ENCODE measurements at places on chromosomes 4 and X.

DNA sequence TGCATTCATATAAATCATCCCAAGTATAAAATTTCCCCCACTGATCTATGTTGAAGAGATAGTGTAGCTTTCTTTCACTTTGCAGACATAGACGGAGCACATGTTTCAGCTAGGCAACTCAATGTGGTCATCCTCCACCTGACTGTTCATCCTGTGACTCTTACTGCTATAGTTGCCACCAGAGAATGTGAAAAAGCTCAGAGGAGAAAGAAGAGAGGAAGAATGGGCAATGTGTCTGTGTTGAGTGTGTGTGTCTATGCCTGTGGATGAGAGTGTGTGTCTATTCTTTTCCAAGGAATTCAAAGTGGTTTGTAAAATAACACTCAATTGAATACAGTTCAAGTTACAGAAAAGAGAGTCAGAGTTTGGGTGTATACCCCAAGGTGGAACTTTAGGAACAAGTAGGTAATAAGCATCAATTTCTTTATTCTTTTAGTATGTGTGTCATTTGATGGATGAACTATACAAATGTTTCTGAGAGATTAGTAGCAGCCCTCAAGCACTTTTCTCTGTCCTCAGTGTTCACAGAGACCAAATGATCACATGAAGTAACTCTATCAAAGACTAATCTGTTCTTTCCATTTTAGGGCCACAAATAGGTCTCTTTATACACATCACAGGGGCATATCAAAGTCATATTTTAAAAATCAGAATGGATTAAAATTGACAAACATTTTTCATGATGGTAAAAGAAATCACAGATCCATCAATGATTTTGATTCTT lies 2.3 kb downstream of the SNCA start:
- DNase-seq, result no peak

DNA sequence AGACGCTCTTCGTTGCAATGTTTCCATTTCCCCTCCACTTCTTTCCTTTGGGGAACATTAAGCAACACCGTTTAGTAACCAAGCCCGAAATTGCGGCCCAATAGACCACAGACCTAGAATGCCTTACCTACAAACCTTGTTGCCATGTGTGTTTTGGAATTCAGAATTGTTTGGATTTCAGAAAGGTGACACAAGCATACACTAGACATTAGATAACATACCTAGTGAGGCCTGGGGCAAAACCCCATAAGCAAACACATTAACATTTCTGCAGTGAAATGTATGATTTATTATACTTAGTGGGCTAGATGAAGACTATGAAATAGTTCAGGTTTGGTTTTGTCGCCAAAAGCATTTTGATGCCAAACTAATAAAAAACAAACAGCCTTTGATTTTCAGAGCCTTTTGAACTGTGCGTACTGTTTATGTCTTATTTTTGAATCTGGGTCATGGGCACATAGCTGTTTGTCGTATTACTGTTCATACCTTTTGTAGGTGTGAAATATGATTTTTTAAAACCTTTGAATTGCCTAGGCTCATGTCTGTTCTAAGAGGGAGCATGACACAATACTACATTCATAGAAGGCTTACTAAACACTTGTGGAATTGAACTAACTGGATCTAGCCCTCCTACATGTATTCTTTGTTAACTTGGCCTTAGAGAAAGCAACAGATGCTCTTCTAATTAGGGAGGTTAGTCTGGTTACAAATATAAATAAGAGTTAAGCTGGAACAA lies 88.6 kb upstream of the TMEM164 start:
- DNase-seq, result no peak

DNA sequence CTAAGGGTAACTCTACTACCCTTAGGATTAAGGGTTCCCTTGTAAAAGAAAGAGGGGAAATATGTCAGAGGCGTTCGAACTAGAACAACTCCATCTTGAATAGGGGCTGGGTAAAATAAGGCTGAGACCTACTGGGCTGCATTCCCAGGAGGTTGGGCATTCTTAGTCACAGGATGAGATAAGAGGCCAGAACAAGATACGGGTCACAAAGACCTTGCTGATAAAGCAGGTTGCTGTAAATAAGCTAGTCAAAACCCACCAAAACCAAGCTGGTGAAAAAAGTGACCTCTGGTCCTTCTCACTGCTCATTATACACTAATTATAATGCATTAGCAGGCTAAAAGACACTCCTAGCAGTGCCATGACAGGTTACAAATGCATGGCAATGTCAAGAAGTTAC lies 922.0 kb downstream of the DMD start:
- DNase-seq, result no peak

GRCh38 chrX:42694260-42694815 lies 83.6 kb downstream of the PPP1R2C start:
- no peak for DNase-seq

DNA sequence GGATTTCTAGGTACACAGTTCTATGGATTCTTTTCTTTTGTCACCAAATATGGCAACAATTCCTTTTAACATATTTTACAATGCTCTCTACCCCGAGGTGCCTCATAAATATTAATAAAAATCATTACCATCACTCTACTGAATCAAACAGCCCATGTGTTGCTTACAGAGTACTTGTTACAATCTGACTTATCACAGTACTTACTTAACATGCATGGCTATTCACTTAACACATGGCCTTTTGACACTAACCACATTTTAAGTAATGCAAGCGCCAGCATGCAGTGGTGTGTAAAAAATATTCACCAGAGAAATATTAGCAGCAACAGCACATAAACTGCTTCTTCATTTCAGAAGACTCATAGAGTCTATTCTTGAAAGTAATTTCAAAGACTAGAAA lies 64.9 kb downstream of the BMP3 start:
- no peak for DNase-seq

GRCh38 chr4:100811046-100811445 lies 293.2 kb upstream of the EMCN start:
- DNase-seq, result no peak

- peak; percentile 48 for DNase-seq
Measured at GRCh38 chr4:186068581-186069348, at the start of gene TLR3. Gene TLR3 (plus strand): TSS chr4:186069156. CDS start chr4:186076620, 7,464 bp downstream.

- DNase-seq, result no peak
Measured at GRCh38 chr4:186861317-186861716, 137.7 kb upstream of the FAT1 start.

DNA sequence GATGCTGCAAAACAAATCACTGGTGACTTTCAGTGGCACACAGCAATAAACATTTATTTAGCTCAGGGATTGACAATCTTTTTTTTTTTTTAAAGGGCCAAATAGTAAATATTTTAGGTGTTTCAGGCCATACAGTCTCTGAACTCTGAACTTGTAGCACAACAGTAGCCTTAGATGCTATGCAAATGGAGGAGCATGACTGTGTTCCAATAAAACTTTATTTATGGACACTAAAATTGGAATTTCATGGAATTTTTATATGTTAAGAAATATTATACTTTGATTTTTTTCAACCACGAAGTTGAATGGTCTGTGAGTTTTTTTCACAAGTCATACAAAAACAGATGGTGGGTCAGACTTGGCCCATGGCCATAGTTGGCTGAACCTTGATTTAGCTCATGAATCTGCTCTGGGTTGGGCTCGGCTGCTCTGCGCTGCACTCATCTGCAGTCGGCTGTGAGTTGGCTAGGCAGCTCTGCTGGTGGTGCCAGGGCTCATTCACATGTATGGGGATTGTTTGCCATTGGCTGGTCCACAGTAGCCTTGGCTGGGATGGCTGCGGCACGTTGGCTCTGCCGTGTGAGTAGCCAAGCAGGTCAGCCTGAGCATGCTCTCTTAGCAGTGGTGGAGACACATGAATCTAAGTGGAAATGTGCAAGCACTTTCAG lies 231.7 kb upstream of the PGRMC2 start:
- no peak for DNase-seq

DNA sequence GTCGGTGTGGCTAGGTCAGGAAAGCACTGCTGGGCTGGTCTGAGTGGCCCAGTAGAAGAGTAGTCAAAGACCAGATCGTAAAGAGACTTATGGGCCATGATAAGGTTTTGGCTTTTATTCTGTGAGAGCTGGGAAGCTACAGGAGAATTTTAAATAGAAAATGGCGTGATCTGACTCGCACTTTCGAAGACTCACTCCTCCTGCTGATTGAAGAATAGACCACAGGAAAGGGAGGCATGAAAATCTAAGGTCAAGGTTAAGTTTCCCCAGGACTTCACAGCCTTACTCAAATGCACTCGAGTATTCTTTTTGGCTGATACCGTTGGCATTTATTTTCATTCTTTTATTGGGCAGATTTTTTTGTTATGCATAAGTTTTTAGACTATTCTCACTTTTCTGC lies 231.4 kb upstream of the ANKRD50 start:
- DNase-seq, result no peak

GRCh38 chr4:180058691-180059215 lies 2184.4 kb upstream of the TENM3 start:
- peak; percentile 7 for DNase-seq

DNA sequence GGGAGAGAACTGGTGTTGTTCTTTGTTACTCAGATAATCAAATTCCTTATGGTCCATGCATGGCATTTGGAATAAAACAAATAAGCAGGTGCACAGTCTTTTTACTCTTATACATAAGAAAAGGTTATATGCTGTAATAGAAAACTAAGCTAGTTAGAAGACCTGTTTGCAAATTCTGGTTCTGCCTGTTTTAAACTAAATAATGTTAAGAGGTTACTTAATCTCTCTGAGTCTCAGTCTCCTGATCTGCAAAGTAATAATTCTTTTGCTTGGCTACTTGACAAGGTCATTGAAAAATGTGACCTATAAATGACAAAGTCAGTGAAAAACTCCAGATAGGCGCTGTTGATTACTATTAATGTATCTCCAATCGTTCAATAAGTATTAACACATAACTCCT lies 42.5 kb upstream of the ANXA3 start:
- DNase-seq, result no peak

DNA sequence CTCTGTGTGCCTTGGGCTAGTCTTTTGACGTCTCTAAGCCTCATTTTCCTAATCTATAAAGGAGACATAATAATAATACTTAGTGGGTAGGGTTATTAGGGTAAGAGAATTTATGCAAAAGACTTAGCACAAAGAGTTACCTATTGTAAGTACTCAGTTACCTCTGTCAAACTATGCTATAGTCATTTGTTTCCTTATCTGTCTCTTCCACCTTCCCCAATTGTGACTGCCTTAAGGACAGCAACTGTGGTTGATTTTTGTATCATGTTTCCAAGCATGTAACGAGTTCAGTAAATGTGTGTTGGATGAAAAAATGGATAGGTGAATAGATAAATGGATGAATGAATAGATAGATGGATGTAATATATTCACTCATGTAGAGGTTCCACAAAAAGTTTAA lies 48.1 kb downstream of the WDR19 start:
- DNase-seq, result no peak

- no peak for DNase-seq
Measured at GRCh38 chrX:95860127-95860526, 824.5 kb upstream of the DIAPH2 start.

DNA sequence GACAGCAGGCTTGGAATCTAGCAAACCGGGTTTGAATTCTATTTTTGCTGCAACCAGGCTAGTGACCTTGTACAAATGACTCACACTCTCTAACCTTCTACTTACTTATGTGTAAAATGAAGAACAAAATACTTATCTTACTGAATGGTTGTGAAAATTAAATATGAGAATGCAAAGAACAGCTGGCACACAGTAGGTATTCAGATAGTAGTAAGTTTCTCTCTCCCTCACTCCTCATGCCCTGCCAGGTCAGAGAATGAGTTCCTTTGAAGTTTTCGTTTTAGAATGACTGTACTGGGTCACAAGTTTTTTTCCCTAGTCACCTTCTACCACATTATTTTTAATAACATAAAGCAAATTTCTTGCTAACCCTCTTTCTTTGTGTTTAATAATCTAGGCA lies 33.0 kb downstream of the CISD2 start:
- DNase-seq, result no peak

DNA sequence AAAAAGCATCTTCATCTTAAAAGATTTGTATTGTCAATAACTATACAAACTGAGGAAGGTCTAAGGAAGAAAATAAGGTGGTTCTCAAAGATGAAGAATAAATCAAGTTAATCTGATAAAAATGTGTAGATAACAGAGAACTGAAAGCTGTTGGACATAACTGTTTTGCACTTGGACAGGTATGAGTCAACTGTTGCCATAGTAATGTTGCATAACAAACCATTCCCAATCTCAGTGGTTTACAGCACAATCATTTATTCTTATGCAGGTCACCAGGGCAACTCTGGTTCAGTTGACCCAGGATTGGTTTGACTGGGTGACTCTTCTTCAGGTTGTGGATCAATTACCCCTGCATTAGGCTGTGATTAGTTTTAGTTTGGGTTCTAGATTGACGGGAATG lies 2197.7 kb downstream of the ARAP2 start:
- peak; percentile 67 for DNase-seq

- no peak for DNase-seq
Measured at GRCh38 chrX:115348446-115349225, 59.1 kb downstream of the LUZP4 start.

- peak; percentile 19 for DNase-seq
Measured at GRCh38 chrX:107429090-107429489, 20.4 kb upstream of the FRMPD3 start.

DNA sequence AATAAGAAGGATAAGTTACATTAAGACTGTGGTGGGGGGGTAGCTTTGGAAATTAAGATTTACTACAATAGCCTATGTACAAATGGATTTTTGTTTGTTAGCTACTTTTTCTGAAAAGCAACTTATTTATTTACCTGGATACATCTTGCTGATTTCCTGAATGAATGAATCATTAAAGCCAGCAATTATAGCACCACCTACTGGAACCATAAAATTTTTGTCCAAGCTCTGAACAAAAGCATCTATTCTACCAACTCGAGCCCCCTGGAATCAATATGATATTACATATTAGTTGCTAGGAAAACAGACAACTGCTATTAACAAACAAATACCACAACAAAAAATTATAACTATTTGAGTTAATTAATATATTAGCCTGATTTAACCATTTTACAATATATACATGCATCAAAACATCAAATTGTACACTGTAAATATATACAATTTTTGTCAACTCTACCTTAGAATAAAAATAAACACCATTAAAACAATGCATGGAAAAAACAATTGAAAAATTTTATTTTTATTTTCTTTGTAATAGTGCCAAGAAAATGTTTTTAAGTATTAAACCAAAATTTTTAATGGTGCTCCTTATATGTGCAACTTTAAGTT lies 15.3 kb downstream of the SEPSECS start:
- DNase-seq, result peak; percentile 33

DNA sequence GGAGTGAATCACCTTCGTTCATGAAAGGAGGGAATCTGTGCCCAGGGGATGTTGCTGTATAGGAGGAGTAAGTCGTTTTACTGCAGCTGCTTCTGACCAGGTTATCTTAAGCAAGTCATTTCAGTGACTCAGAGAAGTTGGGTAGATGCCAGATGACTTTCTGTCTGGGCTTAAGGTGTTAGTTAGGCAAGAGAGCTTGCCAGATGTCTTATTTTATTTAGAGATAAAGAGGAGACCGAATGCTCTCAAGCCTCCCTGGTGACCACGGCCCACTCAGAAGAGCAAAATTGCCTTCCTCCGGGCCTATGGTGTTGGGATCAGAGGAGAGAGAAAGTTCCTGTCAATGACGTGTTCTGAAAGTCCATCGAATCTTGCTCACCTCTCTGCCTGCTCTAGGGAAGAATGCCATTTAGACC lies 16.3 kb upstream of the ZNF827 start:
- peak; percentile 91 for DNase-seq
